ENCODE measurements at places on chromosomes 1 and 21. TPM values are rescaled to one million over a fixed set of nuclear protein-coding genes. Genes with fewer than 3 reads are reported as not detected.

PLEKHA6 gene
- total RNA-seq: 36.3 TPM

GRCh38 chr1:87451229-87451920, 122.7 kb downstream of the LMO4 start:
- DNase-seq: no peak

OR2M3 gene
- total RNA-seq: not detected

AKR7A3 gene
- not detected for total RNA-seq

OPRD1 gene
- not detected for total RNA-seq

DNA sequence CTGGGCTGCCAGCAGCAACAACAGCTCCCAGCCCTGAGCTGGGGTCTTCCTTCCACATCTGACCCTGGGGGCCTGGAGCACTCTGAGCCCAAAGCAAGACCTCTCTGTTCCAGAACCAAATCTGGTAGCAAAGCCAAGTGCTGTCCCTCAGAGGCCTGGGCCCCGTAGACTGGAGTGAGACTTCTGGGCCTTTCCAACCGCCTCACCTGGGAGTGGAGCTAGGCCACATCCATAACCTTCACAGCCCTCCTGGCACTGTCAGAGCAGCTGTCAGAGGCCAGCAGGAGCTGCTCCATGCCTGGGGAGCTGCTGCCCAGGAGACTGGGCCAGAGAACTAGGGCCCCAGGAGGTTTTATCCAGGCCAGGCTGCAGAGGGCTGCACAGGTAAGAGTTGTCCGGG, 15.4 kb upstream of the SLC5A9 start:
- no peak for DNase-seq

SEC16B gene
- total RNA-seq: 25.5 TPM

- DNase-seq: peak; percentile 43
Observed at GRCh38 chr1:227234998-227235405, 83.3 kb downstream of the CDC42BPA start.

- no peak for DNase-seq
Observed at GRCh38 chr1:86472767-86473166, 4.0 kb downstream of the CLCA1 start.

DNA sequence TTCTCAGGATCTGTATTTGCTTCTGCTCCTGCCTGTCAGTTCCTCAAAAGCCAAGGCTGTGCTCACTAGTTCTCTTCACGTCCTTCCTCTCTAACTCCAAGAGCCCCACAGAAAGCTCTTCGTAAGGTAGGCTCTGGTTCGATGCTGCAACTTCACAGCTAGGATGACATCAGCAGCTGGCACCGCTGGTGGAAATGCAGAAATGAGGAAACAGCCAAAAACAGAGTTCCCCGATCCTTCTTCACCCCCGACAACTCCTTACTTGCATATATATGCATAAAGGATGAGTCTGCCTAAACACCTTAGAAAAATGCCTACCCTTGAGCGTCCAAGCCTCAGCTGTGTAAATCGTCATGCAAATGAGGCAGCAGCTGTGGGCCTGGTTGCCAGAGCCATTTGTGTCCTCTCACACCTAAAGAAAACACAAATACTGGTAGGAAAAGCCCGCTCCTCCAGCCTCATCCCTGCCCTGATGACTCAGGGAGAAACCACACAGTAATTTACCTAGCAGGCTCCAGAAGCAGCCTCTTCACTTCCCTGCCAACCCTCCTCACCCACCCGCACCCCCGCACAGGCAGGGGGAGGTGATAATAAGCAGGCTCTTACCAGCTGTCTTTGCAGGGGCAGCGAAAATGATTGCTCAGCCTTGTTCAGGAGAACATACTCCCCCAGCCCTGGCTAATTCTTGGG, 28.2 kb downstream of the BATF3 start:
- DNase-seq: peak; percentile 89

DNA sequence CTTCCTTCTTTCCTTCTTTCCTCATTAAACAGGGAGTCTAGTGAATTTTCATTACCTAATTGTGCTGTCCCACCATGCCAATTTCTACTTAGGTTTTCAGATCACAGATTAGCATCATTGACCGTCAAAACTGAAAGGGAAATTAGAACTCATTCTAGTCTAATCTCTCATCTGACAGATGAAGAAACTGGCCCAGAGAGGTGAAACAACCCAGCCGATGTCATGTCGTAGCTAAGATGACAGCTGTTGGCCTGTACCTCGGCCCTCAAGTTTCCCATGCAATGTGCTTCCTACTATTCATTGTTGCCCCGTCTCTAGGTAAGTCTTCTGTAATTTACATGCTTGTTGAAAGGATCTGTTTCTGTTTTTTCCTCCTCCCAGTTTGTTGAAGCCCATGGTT, 128.2 kb upstream of the KIAA0040 start:
- DNase-seq: no peak

DNA sequence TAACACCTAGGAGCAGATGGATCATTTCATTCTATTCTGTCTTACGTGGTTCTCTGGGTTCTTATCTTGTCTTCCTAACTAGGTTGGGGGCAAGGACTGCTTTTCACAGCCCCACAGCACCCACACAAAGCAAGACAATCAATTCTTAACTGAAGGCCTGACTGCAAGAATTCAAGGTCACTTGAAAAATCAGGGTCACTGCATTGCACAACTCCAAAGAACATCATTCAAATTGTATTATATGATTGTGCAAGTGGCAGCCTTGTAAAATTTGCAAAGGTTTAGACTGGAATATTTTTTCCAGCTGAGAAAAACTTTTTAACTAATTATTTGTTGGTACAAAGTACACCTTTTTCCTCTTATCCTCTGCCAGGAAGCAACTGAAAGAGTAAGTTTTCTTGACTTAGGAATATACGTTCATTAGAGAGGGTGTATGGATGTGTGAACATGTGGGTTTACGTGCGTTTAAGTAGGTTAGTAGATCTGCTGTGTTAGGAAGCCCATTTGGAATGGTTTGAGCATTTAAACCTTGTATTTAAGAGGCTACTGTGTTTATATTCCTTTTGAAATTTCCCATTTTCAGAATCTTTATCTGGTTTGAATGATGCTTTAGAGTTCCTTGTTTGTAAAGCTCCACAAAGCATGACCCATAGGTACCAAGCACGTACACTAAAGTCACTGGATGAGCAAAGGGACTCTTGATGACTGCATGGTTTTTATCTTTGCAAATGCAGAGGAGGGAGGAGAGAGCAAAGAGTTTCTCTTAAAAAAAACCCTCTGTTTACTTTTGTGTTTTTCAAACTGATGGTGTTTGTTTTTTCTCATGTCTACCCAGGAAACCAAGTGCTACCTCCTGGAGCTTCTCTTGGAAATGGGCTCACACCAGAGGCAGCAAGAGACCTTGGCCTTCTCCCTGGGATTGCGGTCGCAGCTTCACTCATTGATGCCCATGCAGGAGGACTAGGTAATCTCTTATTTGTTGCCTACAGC, 214.9 kb downstream of the FGGY start:
- no peak for DNase-seq

LCE2A gene
- not detected for total RNA-seq

- DNase-seq: no peak
Observed at GRCh38 chr1:97042551-97042950, 321.0 kb downstream of the PTBP2 start.

- DNase-seq: no peak
Observed at GRCh38 chr1:44348061-44348485, 7.0 kb downstream of the ERI3 start.

GRCh38 chr1:190205713-190206112, 272.0 kb downstream of the BRINP3 start:
- DNase-seq: peak; percentile 2

GRCh38 chr1:31170486-31170735, 69.3 kb downstream of the NKAIN1 start:
- DNase-seq: no peak

DNA sequence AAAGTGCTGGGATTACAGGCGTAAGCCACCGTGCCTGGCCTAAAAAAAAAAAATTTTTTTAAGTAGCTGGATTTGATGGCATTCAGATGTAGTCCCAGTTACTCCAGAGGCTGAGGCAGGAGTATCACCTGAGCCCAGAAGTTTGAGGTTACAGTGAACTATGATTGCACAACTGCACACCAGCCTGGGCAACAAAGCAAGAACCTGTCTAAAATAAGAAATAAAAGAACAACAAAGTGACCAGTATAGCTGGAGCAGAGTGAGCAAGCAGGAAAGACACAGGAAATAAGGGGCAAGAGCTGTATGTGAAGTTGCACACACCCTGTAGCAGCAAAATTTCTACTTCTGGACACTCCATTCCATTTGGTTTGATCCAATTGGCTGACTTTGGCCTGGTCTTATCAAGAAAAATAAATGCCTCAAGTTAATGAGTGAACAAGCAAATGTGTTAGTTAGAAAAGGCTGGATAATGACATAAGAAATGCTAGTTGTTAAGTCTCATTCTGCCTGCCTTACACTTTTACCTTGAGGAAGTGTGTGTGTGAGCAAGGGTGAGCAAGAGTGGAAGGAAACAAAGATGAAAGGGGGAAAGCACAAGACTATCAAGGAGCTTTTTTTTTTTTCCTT, 7.9 kb downstream of the ATP5IF1 start:
- peak; percentile 81 for DNase-seq

GRCh38 chr1:13826591-13826990, 126.6 kb downstream of the PRDM2 start:
- no peak for DNase-seq

DNA sequence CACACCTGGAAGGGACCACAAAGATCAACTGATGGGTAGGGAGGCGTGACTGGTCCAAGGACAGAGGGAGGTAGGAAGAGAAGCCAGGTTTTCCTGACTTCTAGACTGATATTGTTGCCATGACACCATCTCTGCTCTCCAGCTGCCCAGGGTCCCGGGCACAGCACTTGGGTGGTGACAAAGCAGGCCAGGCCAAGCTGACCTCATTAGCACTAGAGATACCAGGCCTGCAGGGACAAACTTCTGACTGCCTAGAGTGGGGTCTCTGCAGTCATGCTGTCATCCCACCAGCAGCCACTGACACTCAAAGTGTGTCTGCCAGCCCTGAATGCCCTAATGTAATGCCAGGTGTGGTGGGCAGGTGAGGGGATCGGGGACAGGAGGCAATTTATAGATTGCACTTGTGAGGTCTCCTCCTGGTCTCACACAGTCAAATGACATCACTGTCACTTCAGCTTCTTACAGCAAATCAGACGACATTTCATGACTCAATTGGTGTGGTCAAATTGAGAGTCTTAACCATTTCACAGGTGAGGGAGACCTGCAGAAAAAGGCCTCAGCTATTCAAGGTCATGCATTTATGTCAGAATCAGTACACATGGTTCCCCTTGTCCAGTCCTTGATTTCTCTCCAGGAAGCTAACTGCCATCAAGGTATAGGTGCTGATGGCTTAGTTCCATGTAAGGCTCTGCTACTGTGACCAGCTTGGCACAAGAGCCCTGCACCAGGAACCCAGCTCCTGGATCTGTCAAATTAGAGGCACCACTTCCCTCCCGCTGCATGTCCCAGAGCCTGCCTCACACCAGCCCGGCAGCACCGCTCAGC, 2.7 kb downstream of the SLC9A1 start:
- DNase-seq: no peak

DNA sequence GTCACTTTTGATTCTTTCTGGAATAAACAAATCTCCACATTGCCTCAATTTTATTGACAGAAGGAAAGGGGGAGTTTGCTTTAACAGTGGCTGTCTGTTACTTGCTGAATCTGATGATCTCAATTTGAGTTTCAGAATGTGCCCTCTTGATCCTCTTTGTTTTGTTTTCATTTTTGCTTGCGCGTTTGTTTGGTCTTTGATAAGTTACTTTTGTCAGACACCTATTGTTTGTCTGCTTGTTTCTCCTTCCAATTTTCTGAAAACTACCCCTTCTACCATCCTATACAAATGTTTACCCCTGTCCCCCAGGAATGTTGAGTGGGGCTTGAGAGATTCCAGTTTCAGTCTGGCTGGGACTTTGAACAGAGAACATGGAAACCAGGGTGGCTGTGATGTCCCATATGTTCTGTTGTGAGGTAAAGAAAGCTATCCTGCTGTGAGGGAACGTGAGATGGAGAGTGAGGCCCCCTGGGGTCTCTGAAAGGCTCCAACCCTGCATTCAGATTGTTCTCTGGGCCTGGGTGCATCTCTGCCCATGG, 11.8 kb upstream of the XCL2 start:
- no peak for DNase-seq

DNA sequence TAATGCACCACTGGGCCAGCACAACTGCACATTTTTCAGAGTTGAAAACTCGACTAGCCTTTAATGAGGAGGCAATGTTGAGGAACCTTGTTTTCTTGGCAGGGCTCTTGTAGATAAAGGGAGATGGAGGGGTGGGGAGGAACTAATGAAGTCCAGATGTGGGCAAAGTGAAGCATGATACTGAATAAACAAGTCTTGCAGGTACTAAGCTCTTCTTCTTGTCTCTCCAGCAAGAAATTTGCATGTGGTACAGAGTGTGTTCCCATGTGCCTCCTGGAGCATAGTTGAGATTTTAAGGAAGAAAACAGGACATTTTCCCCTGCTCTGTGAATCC, 47.0 kb downstream of the PLPP3 start:
- DNase-seq: no peak

DNA sequence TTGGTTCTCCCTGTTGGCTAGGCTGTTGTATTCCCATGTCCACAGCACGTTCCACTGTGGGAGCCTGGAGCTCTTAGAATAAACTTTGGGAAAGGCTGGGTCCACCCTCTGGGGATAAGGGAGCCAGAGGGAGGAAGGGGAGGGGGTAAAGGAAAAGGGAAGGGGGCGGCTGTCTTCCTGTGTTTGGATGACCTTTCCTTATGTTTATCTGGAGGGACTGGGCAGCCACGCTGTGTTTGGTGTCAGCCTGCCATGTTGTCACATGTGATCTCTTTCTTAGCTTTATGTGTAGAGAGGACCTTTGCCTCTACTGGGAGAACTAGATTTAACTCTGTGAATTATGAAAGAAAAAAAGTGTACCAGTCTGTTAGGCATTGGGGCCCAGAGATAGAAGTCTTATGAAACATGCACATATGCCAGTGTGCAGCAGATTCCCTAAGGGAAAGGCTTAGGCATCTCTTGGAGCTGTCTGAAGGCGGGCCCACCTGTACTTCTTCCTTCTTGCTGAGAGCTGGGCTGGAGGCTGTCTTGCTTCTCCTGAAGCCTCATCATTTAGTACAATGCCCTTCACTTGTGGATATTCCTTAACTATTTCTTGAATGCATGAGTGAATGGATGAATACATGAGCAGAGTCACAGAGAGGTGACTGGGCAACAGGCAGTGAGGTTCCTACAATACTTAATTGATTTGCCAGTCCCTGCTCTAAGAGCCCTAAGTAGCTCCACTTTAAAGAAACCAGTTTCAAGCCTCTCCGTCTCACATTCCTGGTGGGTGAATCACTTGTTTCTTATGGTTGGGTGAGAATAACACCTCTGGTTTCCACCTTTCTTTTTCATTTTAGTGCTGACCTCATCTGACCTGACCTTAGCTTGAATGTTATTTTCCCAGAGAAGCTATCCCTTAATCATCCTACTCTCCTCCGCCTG, 62.5 kb upstream of the ARHGAP29 start:
- DNase-seq: peak; percentile 98

Data from Caki2 (cell line).